Occipital lobe (tissue), 3 donors: ENCODE measurements at places on chromosomes 13 and 19.

DNA sequence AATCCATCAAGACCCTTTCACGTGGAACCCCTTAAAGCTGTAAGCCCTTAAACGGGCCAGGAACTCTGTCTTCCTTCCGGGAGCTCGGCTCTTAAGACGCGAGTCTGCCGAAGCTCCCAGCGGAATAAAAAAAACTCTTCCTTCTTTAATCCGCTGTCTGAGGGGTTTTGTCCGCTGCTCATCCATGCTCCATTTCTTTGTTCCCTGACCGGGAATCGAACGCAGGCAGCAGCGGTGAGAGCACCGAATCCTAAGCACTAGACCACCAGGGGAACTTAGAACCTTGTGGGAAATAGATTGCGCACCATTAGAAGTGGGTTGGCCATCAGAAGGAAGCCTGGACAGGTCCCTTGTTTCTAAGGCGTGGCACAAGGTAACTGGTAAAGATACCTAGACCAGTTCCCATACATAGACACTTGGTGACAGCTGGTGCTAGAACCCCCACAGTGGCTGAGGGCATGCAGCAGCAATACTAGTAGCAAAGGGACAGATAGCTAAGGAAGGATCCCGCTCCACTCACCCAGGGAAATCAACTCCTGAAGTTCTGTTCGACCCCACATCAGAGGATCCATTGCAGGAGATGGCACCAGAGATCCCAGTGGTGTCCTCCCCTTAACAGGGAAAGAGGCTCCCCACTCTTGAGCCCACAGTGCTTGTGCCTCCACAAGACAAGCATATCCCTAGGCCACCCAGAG is 1.5 kb upstream of the RGCC start:
- DNase-seq, result no peak

GRCh38 chr13:48398450-48399095 is 14.3 kb downstream of the LPAR6 start:
- no peak for DNase-seq

DNA sequence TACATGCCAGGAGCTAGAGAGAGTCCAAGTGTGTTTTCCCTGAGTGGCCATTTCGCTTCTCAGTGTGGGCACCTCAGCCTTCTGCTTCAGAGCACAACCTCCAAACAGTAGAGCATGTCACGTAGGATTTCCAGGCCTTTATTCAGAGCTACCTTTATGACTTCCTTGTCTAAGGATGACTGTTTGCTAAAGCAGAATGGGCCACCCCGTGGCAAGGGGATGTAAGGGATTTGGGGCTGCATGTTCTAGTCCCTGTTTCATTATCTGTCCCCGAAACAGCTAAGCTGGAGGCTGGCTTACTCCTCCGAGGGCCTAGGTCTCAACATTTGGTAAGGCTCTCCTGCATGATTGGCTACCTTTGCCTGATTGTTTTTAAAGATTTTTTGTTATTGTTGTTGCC is 6.0 kb downstream of the RNASEH2B start:
- DNase-seq, result no peak

DNA sequence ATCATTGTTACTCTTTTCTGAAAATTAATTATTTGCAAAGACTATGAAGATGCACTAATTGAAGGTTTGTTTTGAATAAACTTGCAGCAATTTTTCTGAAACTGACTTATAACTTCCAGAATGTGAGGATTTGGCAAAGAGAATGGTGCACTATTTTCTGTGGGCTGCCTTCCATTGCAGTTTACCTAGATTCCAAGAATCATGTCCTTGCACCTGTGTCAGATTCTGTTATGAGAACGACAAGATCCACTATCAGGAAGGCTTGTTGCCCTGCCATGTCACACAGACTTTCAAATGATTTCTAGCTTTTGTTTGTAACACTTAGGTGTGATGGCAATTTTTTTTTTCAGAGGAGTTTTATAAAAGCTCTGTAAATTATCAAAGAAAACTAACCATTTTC is 5.6 kb upstream of the SLAIN1 start:
- DNase-seq, result no peak

DNA sequence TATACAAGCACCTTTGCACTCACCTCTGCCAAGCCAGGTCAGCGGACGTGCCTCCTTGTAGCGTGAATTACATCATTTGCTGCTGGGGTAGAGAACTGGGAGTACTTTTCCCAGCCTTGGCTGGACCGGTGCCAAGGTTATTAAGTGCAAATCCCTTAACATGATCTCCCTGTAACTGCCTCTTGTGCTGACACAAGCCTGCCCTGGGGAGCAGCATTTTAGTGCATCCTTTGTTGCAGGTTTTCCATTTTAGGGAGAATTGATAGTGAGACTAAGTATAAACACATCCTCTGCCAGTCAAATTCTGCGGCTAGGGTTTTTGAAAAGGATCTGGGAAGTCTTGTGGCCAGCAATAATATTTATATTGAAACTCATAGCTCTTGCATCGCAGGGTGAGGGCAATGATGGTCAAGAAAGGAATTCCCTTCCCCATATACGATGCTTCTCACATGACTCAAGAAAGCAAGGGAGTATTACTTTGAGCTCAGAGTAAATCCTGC is 32.7 kb upstream of the DCLK1 start:
- no peak for DNase-seq

- DNase-seq, result peak; percentile 34
Measured at GRCh38 chr19:7850000-7850813, 20.2 kb downstream of the EVI5L start.

DNA sequence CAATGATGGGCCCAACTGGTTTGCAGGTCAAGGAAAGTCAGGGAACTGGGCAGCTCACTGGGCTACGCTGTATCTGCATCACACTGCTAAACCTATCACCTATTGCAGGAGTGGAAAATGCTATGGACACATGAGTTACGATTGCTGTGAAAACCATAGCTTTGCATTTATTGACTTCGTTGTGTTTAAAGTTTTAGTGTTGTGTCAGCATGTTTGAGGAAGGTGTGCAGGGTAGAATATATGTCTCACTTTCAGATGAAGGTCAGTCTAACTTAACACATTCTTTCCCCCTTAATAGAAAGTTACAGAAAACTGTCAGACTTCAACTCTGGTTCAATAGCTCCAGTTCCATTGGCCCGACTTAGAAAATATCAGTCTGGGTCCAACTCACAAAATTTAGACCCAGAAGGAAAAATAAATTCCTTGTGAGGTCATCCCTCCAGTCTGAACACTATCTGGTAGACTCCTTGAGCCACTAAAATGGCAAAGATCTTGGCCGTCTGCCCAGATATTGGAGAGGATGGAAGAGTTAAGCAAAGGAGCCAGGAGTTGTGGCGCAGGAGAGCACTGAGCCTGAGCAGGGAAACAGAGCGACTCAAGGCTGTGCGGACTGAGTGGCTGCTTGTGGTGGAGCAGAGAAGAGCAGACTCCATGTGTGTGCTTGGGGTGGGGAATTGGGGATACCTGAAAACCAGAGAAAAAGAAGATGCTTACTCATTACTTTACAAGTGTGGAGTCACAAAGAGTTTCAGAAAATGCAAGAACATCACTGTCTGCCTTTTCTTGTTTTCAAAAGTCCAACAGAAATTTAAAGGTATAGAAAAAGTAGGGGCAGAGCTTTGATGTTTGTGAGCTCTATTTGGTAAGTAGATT is 518.5 kb downstream of the FGF9 start:
- no peak for DNase-seq

DNA sequence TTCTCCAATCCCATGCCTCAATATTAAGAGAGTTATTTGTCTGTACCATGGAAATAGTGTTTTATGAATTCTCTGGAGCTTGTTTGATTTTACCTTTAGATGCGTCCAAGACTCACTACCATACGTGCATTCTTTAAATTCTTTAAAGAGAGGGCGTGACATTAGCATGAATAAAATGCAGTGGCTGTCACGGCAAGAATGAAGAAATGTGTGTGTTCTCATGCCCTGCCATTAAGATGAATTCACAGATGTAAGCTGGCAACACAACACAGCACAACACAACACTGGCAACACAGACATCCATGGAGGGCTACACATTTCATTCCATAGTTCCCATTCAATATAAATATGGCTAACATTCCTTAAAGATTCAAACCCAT is 213.4 kb downstream of the ENOX1 start:
- no peak for DNase-seq

GRCh38 chr19:3508771-3509535 is 2.8 kb downstream of the FZR1 start:
- DNase-seq, result no peak
